DND-41 (cell line): ENCODE measurements at places on chromosomes 6 and 20.

DNA sequence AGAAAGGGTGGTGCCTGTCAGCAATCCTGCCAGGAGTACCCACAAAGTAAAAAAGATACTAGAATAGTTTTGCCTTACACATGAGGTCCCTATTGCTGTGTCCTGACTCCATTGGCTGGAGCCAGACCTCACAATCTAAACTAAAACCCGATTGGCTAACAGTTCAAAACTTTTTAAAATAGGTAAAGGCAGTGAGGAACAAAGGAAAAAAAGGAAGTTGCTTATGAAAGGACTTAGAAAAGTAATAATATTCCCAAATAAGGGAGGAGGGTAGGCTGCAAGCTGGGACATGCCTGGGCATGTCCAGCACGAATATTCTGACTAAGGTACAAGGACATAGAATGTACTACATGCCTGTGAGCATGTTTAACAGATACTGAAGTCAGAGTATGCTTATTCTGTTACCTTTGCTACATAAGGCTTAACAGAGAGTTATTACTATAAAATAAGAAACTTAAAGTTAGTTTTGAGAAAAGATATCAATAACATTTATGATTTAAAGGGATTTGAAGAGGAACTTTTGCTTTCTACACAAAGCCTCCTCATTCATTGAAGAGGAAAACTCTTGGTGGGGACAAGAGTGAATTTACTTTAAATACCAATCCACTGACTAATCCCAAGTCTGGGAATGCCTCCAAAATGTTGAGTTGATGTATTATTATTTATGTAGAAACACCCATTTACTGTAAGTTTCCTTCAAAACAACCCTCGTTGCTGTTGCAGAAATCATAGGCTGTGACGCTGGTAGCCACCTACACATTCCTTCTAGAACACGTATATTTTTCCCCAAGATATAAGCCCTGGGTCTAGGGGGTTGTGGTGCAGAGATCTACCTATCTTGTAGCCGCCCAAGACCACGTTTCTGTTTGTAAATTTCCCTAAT lies 8.2 kb upstream of the MTHFD1L start:
- no peak overlapping the region for H3K4me3 ChIP-seq
- no peak overlapping the region for H3K27ac ChIP-seq
- DNase-seq, result no peak
- H3K27me3 ChIP-seq, result peaks cover 9% of the 10 kb centered on the region
- no peaks in the 10 kb centered on the region for H3K36me3 ChIP-seq

- H3K36me3 ChIP-seq, result no peaks in the 10 kb centered on the region
- H3K27ac ChIP-seq, result no peak overlapping the region
These were observed 20.5 kb upstream of the CDKN1A start for GRCh38 chr6:36657942-36658544.

GRCh38 chr6:131199568-131200272 lies 64.5 kb downstream of the AKAP7 start:
- H3K27me3 ChIP-seq, result no peaks in the 10 kb centered on the region
- no peaks in the 10 kb centered on the region for H3K36me3 ChIP-seq
- peak overlapping the region; percentile 95 for H3K27ac ChIP-seq
- no peak overlapping the region for H3K4me3 ChIP-seq
- H3K4me1 ChIP-seq, result peaks cover 69% of the 10 kb centered on the region
- peak; percentile 90 for DNase-seq

- no peak overlapping the region for H3K4me3 ChIP-seq
- H3K4me1 ChIP-seq, result no peaks in the 10 kb centered on the region
- no peak for DNase-seq
- H3K27ac ChIP-seq, result no peak overlapping the region
These were observed 97.7 kb downstream of the ATG5 start for GRCh38 chr6:106227612-106228507.

DNA sequence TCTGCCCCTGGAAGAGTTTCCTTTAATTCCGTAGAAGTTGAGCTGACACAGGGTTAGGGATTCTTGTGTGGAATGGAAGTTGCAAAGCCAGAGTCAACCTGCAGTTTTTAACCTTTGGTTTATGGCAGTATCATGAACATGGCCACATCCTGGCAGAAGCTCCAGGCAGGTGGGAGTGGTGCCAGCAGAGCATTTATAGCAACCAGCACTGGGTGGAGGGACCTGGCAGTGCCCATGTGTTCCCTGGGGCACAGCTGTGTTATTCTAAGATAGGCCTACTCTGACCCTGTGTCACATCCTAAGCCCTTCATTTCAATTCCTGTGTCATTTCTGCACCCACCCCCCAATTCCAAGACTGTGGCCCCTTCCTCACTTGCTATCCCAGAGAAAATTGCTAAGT lies 26.1 kb upstream of the ZNF831 start:
- no peak overlapping the region for H3K4me3 ChIP-seq
- no peaks in the 10 kb centered on the region for H3K36me3 ChIP-seq
- no peak for DNase-seq
- H3K27me3 ChIP-seq, result no peaks in the 10 kb centered on the region

DNA sequence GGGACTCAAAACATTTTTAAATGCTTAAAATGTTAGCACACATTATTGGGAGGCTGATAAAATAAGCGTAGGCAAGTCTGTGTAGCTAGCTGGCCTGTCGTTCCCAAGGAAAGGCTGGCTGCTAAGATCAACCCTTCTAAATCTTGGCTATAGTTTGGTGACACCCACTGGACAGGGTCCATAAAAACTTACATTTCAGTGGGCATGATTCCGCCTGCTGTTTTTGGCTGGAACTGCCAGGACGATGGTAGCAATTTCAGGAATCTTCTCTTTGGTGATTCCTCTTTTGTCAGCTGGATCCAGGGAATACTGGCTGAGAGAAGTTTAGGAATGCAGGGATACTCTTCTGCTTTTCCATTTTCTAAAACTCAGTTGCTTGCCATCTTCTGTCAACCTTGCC lies 162.2 kb downstream of the NKAIN2 start:
- no peaks in the 10 kb centered on the region for H3K27me3 ChIP-seq
- no peak overlapping the region for H3K4me3 ChIP-seq
- DNase-seq, result no peak

DNA sequence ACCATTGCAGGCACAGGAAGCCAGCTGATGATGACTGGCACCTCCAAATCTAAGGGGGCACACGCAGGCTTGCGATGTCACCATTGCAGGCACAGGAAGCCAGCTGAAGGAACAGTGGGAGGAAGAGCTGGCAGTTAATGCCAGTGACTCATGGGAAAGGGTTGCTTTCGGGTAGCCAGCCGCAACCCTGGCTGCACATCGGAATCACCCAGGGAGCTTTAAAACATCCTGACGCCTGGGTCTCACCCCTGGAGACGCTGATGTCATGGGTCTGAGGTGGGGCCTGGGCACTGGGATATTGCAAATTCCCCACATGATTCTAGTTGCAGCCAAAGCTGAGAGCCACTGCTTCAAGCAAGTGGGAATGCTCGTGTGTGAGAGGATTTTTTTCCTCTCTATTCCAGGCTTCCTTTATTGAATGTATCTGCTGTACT lies 16.1 kb upstream of the CCN6 start:
- no peaks in the 10 kb centered on the region for H3K36me3 ChIP-seq
- DNase-seq, result no peak
- peaks cover 8% of the 10 kb centered on the region for H3K4me1 ChIP-seq
- H3K4me3 ChIP-seq, result no peak overlapping the region

GRCh38 chr6:38239719-38240451 lies 399.8 kb downstream of the BTBD9 start:
- H3K4me1 ChIP-seq, result no peaks in the 10 kb centered on the region

- no peak for DNase-seq
- H3K4me3 ChIP-seq, result no peak overlapping the region
- peak overlapping the region; percentile 48 for H3K27ac ChIP-seq
- peaks cover 22% of the 10 kb centered on the region for H3K4me1 ChIP-seq
- H3K36me3 ChIP-seq, result no peaks in the 10 kb centered on the region
These were observed 230.9 kb upstream of the SULF2 start for GRCh38 chr20:48015943-48016723.

DNA sequence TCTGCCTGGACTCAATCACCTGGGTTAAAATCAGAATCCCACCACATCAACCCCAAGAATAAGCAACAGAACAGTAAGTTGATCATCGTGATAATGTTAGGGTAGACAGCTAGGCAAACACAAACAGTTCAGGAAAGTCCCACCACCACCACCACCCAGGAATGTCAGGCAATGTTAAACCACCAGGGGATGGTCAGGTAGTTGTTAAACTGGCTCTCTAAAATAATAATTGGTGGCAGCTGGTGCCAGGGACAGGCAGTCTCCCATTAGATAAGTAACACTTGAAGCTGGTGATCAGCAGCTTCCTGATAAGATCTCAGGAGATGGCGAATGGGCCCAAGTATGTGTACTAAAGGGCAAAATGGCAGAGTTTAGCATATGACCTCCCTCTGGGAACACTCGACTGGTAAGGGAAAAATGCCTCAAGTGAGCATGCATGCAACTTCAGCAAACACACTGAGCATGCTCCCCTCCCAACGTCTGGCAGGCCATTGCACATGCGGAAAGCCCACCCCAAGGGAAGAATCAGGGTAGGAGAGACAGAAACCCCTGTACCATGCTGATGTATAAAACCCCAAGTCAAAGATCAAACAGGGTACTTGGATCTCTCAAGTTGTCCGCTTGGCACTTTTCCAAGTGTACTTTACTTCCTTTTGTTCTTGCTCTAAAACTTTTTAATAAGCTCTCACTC lies 66.6 kb downstream of the IPCEF1 start:
- no peak overlapping the region for H3K4me3 ChIP-seq
- no peak overlapping the region for H3K27ac ChIP-seq
- H3K4me1 ChIP-seq, result no peaks in the 10 kb centered on the region
- H3K36me3 ChIP-seq, result no peaks in the 10 kb centered on the region
- DNase-seq, result no peak
- no peaks in the 10 kb centered on the region for H3K27me3 ChIP-seq

DNA sequence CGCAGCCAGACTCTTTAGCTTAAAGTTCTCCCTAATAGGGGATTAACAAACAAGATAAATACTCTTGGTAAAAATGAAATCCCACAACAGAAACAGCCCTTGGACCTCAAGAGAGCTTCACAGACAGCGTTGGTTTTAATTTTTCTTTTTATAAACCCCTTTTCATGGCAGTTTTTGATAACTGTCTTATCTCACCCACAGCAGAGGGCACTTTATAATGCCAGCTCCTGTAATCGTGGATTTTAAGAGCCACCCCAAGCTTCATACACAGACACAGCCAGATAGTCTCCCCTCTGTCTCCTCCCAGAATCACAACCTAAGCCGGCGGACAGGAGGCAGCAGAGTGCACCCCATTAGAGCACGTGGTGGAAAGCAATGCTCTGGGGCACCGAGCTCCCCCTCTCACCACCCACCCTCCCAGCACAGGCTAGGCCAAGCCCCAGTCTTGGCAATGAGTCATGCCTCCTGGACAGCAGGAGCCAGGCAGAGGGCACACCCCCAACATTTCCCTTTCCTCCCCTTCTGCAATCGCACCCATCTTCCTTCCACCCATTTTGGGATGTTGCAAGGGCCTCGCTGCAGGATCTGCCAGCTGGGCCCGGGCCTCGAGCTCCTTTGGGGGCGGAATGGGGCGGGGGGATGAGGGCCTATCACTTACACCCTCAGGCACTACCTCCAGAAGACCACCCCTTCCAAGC lies 2.4 kb downstream of the JAG1 start:
- no peak for DNase-seq
- H3K4me3 ChIP-seq, result no peak overlapping the region
- H3K27me3 ChIP-seq, result no peaks in the 10 kb centered on the region
- H3K27ac ChIP-seq, result no peak overlapping the region

GRCh38 chr6:131638013-131638412 lies 911 bp downstream of the ENPP3 start:
- no peak overlapping the region for H3K27ac ChIP-seq
- H3K4me1 ChIP-seq, result no peaks in the 10 kb centered on the region
- H3K4me3 ChIP-seq, result no peak overlapping the region
- H3K36me3 ChIP-seq, result no peaks in the 10 kb centered on the region
- DNase-seq, result no peak

GRCh38 chr6:33692760-33693158 lies 18.7 kb downstream of the UQCC2 start:
- no peaks in the 10 kb centered on the region for H3K4me1 ChIP-seq
- no peak overlapping the region for H3K27ac ChIP-seq
- no peak overlapping the region for H3K4me3 ChIP-seq
- no peak for DNase-seq
- peaks cover 99% of the 10 kb centered on the region for H3K36me3 ChIP-seq

DNA sequence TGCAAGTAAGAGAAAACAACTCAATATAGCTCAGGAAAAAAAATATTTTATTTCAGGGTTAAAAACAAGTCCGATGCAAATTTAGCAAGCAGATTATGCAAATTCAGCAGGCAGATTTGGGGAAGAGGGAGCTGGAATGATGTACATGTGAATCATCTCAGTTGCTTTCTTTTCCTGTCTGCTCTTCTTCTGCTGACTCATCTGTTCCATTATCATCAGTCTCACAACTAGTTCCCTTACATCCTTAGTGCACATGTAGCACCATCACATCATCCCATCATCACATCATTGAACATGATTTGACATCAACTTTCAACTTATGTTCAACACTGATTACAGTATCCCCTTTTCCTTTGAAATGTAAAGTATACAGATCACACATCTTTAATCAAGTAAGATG lies 11.5 kb upstream of the DEFB113 start:
- H3K36me3 ChIP-seq, result no peaks in the 10 kb centered on the region
- peaks cover 4% of the 10 kb centered on the region; the same call in 1 of the 2 replicates for H3K4me1 ChIP-seq
- no peak overlapping the region for H3K27ac ChIP-seq
- H3K4me3 ChIP-seq, result no peak overlapping the region
- no peak for DNase-seq

- H3K4me1 ChIP-seq, result no peaks in the 10 kb centered on the region
- H3K4me3 ChIP-seq, result no peak overlapping the region
- H3K36me3 ChIP-seq, result no peaks in the 10 kb centered on the region
- H3K27me3 ChIP-seq, result peaks cover 5% of the 10 kb centered on the region
- DNase-seq, result no peak
These were observed 2.3 kb downstream of the DST start for GRCh38 chr6:56640374-56640773.
